ENCODE measurements at places on chromosomes 2 and 18.

DNA sequence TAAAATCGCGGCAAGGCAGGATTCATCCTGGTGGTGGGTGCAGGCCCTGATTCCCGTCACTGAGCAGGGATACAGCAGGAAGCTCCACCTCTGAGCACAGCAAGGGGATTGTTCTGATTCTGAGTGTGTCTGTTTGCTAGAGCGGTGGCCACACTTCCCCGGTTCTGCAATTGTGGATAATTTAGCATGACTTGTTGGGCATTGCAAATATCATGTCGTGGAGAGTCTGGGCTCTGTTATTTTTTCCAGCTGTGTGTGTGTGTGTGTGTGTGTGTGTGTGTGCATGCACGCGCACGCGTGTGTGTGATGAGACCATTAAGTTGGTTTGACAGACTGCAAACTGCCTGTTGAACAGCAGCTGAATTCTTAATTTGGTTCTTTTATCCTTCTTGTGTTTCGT, 4.1 kb upstream of the TMEM18 start:
- DNase-seq: no peak

- no peak for DNase-seq
Observed at GRCh38 chr18:13461936-13462335, 243.4 kb downstream of the LDLRAD4 start.

DNA sequence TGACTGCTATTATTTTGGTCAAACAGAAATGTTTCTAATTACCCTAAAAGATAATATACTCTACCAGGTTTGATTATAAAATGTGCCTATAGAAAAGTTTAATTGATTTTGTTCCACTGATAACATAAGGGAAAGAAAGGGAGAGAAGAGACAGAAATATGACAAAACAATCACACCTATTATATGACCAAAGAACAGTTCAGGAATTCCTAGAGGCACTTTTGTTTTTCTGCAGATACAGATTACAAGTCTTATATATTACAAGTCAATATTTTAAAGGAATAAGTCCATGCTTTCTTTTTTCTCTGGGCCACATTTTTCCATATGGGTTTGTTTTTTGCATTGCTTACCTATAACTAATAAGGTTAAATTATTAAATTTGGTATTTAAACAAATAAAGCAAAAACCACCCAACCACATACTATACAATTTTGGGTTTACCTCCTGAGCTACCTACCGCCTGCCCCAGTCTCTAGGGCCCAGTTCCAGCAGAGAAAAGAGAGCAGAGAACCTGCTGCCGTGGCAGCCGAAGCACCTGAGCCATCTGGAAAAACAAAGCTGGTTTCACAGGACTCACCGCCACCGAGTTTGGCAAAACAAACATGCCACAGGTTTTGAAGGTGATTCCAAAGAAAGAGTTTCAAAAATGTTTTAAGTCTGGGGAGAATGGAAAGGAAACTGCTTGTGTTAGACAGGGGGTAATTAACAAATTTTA, 92.1 kb downstream of the DYM start:
- DNase-seq: no peak

DNA sequence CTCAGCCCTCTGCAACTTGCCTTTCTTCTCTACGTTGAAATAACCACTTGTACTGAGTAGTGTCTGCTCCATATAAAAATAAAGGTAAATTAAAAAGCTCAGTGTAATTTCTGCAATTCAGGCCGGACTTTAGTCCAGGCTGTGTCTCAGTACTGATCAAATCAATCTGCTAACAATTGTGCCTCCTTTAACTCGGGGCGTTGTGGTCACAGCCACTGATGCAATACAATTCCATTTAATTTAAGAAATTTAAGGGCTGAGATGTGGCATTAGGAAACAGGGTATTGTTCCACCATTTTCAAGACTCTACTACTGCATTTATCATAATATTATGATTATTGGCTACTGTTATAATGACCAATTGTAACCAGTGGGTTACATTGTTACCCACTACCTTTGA, 60.0 kb upstream of the NPAS2 start:
- no peak for DNase-seq

DNA sequence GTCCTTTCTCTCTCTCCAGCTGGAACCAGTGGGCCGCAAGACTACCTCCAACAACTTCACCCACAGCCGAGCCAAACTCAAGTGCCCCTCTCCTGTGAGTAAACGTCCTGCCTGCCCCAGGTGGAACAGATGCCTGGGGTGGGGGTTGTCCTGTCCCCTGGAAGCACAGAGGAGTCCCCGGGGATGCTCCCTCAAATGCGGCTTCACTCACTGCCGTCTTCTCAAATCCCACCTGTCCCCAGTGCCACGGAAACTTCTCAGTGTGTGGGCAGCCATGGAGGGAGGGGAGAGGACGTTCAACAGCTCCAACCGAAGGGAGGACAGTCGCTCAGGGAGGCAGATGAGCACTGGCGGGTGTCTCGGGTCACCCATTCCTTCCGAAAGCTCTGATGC, 110.7 kb upstream of the PPP1CB start:
- DNase-seq: no peak

DNA sequence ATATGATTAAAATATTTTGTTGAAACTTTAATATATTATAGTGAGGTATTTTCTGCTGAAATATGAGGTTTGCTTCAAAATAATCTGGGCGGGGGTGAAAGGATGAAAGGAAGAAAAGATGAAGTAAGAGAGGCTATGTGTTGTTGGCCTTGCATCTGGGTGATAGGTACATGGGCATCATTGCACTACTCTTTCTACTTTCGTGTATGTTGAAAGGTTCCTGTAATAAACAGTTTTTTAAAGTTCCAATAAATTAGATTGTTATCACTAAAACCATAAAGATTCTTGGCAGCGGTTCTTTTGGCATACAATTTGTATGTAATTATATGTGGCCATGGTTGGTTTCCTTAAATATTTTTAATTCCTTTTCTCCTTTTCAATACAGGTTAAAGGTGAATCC, 23.6 kb upstream of the MSH2 start:
- no peak for DNase-seq

DNA sequence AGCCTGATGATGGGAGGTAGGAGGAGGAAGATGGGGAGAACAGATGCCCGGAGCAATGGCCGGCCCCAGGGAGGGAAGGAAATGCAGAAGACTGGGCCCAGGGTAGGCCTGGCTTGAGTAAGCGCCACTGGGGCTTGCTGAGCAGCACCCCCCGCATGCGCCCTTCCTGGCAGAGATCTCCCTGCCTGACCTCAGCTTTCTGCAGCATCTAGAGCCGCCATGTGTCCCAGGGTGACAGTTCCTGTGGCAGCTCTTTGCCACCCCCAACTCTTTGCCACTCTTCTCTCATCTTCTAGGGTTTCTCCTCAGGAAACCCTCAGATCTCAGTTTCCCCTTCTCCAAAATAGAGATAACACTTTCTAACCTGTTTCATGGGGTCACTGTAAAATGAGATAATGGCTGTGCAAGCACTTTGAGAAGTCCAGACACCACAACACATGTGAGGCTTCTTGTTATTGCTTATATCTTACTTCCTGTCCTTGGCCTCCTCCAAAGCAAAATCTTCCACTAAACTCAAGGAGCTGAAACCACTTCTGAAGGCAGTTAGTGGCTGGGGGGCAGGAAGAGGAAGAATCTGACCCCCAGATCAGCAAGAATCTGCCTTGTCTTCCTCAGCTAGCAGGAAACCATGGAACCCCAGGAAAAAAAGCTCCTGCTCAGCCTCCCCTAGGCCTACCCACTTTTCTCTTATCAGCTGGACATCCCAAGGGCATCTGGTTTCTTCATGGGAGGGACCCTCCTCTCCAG, 64.9 kb downstream of the EPAS1 start:
- DNase-seq: no peak

- no peak for DNase-seq
Observed at GRCh38 chr2:21910832-21911507, 787.2 kb downstream of the TDRD15 start.

- no peak for DNase-seq
Observed at GRCh38 chr18:78687736-78688135, 291.9 kb upstream of the SALL3 start.

DNA sequence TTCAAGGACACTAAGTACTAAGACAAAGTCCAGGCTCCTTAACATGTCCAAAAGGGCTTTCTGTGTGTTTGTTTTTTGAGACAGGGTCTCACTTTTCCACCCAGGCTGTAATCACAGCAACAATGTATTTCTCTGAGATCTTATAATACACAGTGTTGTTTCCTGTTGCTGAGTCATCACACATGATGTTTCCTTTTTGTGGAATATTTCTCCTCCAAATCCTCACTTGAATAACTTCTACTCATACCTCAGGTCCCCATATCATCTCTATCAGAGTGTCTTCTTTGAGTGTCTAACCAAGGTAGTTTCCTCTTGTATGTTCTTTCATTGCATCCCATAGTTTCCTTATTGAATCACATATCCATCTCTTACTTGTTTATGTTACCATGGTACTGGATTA, 632.0 kb upstream of the PIK3C3 start:
- DNase-seq: no peak

DNA sequence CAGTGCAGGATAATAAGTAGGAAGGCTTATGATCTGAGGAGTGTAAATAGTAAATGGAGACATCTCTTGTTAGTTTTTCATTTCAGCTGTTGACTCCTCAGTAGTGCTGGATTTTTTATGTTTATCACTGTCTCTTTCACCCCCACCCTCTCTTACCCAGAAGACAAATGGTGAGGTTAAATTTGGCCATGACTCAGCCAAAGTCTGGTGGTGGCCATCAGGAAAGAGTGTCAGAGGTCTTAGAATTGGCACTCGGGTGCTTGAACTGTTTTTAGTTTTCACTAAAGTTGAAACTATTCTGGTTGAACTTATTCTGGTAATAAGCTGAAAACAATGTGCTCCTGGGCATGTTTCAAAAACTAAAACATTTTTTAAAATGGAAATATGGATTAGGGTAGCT, 123.3 kb downstream of the FHOD3 start:
- no peak for DNase-seq

DNA sequence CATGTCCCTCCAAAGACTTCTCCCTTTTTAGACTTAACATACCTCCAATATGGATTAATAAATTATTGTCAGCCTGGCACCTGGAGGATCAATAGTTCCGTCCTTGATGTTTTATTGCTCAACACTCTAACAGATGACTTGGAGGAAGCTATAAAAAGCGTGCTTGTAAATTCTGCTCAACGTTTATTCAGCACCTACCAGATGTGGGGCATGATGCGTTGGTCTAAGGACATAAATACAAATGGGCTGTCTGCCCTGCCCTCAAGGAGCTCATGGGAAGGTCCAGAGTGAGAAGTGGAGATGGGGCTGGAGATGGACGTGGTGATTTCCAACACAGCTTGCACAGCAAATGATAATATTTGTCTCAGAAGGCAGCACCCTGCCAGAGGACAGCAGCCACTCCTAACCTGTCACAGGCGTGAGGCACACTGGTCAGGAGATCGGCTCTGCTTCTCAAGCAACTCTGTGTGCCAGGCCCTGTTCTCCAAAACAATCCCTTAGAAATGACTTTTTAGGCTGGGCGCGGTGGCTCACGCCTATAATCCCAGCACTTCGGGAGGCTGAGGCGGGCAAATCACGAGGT, 25.5 kb upstream of the ZCCHC2 start:
- no peak for DNase-seq

- no peak for DNase-seq
Observed at GRCh38 chr2:240586919-240587800, 626 bp downstream of the CAPN10 start.

- DNase-seq: no peak
Observed at GRCh38 chr2:15325296-15325695, 235.8 kb downstream of the NBAS start.

DNA sequence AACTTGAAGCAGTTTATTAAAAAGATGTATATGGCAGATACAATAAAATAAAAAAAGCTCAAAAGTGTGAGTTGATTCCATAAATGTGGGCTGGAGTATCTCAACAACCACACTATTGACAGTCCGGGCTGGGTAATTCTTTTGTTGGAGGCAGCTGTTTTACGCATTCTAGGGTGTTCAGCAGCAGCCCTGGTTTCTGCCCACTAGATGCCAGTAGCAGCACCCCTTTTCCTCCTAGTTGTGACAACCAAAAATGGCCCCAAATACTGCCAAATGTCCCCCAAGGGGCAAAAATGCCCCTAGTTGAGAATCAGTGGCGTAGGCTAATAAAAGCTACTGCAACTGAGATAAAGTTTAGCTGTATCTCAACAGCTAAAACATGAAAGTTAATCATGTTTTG, 44.8 kb downstream of the CHMP3 start:
- no peak for DNase-seq

- no peak for DNase-seq
Observed at GRCh38 chr2:148554459-148555247, 89.9 kb upstream of the EPC2 start.

DNA sequence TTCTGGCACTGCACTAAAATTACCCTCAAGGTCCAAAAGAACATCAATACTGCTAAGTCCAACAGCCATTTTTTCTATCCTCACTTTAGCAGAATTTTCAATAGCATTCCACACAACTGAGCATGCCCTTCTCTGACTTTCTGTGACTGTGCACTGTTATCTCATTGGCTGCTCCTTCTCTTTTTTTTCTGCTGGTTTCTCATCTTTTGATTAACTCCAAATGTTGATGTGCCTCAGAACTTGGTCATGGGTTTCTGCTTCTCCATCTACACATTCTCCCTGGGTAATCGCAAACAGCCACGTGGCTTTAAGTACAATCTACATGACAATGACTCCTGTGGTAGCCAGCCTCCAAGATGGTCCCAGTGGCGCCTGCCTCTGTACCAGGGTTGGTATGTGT, 75.0 kb upstream of the CD226 start:
- no peak for DNase-seq

DNA sequence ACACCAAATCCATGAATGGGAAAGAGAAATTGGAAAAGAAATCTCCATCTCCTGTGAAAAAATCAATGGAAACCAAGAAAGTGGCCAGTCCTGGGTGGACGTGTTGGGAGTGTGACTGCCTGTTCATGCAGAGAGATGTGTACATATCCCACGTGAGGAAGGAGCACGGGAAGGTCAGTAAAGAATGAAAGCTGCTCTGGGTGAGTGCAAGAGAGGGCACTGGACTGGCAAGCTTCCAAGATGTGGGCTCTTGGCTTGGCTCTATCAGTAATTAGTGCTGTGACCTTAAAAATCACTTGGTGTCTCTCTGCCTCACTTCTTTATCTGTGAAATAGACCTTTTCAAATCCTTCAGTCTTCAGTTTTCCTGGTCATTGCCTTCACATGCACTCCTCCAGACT, 89.0 kb downstream of the ZNF532 start:
- no peak for DNase-seq

GRCh38 chr2:105867587-105867986, 122.9 kb downstream of the NCK2 start:
- DNase-seq: no peak

DNA sequence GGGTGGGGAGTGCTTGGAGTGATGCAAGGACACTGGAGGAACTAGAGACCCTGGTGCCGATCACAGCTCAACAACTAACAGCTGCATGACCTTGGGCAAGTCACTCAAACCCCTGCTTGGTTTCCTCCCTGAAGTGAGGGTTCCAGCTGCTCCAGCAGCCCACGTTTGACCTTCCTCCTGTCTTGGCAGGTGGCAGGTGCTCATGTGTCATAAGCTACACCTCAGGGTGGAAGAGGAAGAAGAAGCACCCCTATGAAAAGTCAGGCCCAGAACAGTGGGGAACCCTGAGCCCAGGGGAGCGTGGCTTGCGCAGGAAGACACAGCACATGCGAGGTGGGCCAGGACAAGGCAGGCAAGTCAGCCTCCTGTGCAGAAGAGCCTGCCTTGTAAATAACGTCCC, 42.4 kb downstream of the MRPL35 start:
- DNase-seq: no peak

GRCh38 chr2:136121204-136121910, 3.4 kb upstream of the CXCR4 start:
- no peak for DNase-seq
